ENCODE measurements at places on chromosomes 12 and 14. TPM values are rescaled to one million over a fixed set of nuclear protein-coding genes. Genes with fewer than 3 reads are reported as not detected.
A peak's percentile ranks its signal among the peaks of the same experiment; 100 is the strongest.

GRCh38 chr14:65962952-65963351 is 523.2 kb upstream of the CCDC196 start:
- no peak for DNase-seq

GRCh38 chr14:49992448-49992847 is 99.6 kb downstream of the ARF6 start:
- DNase-seq = no peak

DNA sequence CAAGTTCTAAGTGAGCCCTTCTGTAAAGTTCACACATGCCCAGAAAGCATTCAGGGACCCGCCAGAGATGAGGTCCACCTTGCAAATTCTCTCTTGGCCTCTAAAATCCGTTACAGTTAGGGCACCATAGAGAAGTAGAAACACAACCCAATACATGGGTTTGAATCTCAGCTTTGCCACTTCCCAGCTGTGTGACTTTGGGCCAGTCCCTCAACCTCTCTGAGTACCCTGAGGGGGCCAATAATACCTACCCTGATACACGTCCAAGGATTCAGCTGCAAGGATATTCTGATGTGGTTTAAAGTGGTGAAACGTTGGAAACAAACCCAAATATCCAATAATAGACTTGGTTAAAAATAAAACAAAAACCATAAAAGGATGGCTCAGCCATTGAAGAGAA is 11.7 kb downstream of the LHX5 start:
- no peak for DNase-seq

DNA sequence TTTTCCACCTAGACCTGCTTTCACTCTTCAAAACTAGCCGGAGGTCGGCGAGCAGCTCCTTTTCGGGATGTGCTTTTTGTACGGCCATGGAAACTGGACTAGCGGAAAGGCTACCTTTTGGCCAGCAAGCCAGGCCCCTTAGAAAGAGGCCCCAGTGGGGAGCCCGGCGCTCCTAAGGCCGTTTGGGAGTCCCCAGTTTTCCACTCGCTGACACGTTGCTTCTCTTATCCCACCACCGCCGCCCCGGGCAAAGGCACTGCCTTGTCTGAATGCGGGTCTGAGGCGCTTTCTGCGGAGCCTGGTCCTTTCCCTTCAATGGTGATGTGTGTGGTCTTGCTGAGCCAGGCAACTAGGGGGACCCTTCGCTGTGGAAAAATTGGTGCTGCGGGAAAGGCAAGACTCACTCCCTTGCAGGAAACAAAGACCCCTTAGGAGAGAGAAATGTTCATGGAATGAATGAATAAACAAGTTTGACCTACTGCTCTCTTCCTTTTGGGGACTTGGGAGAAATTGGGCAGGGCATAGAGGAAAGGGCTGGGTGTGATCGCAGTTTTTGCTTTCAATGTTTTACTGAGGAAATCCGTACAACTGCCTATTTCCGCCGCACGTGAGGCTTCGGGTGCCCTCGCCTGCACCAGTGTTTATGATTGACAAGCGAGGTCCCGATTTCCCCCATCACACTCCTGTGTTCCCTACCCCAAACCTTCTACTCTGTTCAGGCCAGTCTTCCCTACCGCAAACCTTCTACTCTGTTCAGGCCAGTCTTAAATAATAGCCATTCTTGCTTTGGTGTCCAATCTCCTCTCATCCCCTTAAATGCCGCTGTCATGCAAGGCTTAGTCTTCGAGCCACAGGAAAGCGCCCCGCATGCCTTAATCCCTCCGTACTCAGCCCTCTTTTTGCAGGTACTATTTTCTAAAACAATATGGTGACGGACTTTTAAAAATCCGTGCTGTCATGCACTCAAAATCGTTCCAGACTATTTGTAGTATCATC is 1.0 kb upstream of the SLC38A2 start:
- DNase-seq = peak; percentile 76

GRCh38 chr14:54651649-54652048 is 84.7 kb downstream of the SAMD4A start:
- no peak for DNase-seq

DNA sequence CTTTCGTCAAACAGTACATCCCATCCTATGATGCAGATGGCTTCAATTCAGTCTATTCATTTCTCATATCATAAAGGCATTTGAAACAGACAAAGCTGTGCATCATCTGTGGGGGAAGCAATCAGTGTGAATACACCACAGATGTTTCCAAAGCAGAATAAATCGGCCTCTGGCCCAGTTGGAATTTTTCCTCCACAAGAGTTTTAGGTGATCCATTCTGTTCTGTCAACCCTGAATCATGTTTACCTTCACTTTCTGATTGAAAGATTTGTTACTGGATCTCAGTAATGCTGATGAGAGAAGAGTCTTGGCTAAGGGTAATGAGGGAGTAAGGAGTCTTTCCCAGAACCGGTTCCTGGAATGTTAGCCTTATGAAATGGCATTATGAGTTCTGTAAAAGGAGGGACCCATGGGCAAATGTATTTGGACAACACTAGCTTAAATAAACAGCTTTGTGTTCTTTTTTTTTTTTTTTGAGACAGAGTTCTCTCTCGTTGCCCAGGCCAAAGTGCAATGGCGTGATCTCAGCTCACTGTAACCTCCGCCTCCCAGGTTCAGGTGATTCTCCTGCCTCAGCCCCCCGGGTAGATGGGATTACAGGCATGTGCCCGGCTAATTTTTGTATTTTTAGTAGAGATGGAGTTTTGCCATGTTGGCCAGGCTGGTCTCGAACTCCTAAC is 62.5 kb downstream of the TPH2 start:
- no peak for DNase-seq

Gene AJUBA
- total RNA-seq = 13.1 TPM

- DNase-seq = no peak
Observed at GRCh38 chr12:3698218-3698974, 54.5 kb downstream of the CRACR2A start.

Gene PMCH
- not detected for total RNA-seq

DNA sequence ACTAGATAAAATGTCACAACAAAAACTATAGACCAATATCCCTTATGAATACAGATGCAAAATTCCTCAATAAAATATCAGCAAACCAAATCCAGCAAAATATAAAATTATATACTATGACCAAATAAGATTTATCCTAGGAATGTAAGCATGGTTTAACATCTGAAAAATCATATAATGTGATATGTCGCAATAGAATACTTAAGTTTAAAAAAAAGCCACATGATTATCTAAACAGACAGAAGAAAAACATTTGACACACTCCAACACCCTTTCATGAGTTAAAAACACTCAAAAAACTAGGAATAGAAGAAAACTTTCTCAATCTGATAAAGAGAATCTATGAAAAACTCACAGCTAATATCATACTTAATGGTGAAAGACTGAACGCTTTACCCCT is 20.3 kb downstream of the ANGEL1 start:
- no peak for DNase-seq

- no peak for DNase-seq
Observed at GRCh38 chr14:89270439-89271227, 146.4 kb downstream of the FOXN3 start.

Gene LRCOL1
- not detected for total RNA-seq

- DNase-seq = no peak
Observed at GRCh38 chr12:104372061-104372720, 68.7 kb downstream of the EID3 start.

Data from Right ventricle myocardium inferior (tissue), 1 donor.